ENCODE measurements at places on chromosomes 3 and 15.

- DNase-seq: no peak
These were observed 545.0 kb downstream of the SI start for GRCh38 chr3:164533275-164533674.

- DNase-seq: no peak
These were observed 236.2 kb downstream of the TLE3 start for GRCh38 chr15:69861331-69862171.

DNA sequence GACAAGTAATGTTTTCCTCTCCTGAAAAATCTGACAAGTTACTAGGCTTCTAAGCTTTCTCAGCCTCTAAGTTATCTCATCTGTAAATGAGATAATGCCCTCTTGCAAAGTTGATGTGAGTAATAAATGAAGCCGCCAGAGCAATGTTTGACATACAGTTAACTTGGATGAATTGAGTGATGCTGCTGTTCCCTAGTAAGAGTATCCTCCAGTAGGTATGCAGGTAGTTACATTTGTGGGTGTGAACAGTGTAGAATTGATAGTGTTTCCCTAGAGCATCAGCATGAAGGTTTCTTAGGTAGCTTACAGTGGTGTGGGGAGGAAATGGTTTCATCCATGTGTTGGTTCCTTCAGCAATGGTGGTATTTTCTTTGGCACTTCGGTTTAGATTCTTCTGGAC, 3.4 kb downstream of the ATP2C1 start:
- DNase-seq: no peak

DNA sequence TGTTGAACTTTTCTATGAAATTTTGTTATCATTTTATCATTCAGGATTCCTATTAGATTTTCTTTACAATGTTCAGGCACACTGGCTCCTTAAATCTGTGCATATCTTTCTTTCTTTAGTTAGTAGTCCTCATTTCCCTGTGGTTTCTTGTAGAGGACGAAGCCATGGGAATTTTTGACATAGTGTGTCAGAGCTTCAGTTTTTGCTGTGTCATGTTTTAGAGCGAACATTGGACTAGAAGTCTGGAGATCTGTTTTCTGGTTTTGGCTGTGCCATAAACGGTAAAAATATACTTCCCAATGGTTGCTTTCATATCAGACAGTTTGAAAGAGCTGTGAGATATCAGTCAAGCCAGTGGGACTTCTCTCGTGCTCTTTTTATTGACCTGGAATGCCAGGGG, 105.2 kb downstream of the CHCHD4 start:
- no peak for DNase-seq

GRCh38 chr3:56468184-56469106, at the start of gene ERC2:
TSS of gene ERC2 (minus strand) at chr3:56468467.
- no peak for DNase-seq

GRCh38 chr15:77059786-77060361, 11.0 kb downstream of the TSPAN3 start:
- peak; percentile 53 for DNase-seq

DNA sequence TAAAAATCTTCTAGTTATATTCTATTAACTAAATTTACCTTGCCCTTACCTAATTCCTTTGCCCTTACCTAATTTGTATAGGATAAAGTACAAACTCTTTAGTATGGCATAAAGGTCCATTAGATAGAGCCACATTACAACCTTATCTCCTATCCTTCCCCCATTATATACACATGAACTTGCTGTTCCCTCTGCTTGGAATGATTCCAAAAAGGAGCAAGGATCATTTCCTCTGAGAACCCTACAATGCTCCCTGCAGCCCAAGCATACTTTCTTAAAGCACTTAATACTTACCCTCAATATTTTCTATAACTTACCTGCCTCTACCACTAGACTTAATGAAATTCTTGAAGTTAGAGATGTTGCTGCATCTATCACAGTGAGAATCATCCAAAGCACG, 118.9 kb upstream of the CCDC54 start:
- DNase-seq: no peak

GRCh38 chr3:40167958-40168357, 141.5 kb upstream of the EIF1B start:
- DNase-seq: no peak

DNA sequence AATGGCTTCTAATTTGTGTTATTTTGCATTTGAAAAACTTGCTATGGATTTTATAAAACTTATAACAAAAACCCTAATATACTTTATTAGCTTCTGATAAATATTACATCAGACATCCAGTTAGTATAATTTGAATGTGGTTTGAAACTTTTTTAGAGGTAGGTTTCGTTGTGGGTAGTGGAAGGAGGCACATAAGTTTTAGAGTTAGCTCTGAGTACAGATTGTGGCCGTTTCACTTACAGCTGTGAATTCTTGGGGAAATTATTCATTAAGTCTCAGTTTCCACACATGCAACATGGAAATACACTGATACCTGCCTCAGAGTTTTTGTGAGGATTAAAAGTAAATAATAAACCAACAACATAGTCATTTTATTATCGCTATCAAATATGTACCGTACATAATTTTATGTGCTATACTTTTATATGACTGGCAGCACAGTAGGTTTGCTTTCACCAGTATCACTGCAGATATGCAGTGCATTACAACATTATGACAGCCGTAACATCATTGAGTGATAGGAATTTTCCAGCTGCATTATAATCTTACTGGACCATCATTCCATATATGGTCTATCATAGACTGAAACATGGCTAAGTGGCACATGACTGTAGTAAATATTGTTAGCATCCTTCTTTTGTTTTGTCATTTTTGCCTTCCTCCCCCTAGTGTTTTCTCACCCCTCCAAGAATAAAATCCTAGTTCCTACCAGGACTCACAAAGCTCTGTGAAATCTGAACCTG, 175.6 kb downstream of the AKAP13 start:
- no peak for DNase-seq

DNA sequence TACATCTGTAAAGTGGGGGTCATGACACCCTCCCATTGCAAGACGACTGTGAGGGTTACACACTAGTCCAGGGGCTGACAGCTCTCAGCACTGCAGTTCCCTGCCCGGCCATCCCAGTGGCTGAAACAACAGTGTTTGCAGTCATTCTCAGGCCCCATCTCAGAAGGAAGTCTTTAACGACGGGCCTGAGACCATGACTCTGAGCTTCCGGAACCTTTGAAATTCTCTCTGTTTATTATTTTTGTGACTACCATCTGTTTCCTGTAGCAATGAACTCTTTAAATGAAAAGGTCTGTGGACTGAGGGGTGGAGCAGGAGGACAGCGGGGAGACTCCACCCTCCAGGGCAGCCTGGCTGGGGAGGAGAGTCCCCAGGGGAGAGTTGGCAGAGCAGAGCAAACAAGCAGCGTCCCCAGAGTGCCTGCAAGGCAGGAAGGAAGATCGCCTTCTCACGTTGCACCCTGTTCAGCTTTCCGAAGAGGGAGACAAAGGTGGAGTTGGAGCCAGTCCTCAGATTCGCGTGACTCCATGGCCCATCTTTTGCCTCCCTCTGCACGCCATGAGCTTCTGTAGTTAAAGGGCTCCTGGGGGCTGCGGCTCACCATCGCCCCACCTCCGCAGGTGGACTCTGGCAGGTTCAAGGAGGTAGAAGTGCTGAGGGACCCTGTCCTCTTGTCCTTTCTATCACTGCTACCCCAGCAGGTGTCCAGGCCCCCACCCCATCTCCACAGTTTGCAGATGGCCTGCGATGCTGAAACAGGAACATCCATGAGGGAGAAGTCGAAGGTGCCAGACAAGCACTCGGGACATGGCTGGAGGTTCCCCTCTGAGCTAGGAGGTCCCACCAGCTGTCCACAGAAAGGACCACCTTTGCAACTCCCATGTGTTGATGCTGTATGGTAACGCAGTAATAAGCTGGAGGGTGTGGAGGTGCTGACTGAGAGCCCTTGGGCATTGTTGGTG, 525.8 kb upstream of the PROK2 start:
- DNase-seq: peak; percentile 59

Data from GM12864 (cell line).